CD4-positive, alpha-beta T cell treated with Interferon alpha-2 for 1 hour (primary cell): ENCODE measurements at places on chromosomes 3 and 15.

GRCh38 chr15:33742800-33743199, 225.5 kb upstream of the CHRM5 start:
- no peak for DNase-seq

DNA sequence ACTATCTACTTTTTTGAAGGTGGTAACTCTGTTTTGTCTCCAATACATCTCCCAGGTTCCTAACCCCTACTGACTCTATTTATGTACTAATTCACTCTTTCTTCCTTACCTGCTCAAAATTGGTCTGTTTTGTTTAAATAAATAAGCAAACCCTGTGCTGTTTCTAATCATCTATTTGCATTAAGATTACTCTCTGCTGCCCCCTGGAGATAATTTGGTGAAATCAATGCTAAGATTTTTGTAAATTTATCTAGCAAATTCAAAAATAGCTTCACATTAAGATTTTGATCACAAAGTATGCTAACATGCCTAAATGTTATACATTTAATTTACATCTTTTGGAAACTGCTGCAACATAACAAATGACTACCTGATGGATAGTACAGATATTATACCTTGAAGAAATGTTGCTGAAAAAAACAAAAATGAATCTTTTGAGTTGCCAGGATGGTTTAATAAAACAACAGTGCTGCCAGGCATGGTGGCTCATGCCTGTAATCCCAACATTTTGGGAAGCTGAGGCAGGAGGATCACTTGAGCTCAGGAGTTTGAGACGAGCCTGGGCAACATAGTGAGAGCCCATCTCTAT, 4.4 kb upstream of the CD200R1 start:
- DNase-seq = peak; percentile 75

DNA sequence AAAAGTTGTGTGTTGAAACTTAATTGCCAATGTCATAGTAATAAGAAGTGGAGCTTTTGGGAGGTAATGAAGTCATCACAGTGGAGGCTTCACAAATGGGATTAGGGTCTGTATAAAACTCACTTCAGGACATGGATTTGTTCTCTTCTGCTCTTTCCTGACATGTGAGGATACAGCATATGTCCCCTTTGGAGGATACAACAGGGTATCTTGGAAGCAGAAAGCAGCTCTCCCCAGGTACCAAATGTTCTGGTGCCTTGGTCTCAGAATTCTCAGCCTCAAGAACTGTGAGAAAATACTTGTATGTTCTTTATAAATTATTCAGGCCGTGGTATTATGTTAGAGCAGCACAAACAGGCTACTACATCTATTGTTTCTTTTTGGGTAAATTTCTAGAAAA, 210.9 kb downstream of the DIPK2A start:
- no peak for DNase-seq

DNA sequence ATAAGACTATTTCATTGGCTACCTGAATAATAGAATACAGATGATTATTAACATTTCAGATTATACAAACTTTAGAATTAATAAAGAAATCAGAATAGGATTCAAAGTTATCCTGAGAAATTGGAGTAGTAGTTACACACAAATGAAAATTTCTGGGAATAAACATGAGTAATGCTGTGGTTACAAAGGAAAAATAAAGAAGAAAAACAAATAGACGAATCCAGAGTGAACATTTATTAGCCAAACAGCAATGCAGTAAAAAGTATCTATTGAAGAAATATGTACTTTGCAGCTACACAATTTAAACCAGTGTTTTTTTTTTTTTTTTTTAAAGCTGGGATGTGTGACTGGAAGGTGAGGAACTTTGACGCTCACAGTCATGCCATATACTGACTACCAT, 1159.2 kb downstream of the TUSC7 start:
- DNase-seq = no peak

DNA sequence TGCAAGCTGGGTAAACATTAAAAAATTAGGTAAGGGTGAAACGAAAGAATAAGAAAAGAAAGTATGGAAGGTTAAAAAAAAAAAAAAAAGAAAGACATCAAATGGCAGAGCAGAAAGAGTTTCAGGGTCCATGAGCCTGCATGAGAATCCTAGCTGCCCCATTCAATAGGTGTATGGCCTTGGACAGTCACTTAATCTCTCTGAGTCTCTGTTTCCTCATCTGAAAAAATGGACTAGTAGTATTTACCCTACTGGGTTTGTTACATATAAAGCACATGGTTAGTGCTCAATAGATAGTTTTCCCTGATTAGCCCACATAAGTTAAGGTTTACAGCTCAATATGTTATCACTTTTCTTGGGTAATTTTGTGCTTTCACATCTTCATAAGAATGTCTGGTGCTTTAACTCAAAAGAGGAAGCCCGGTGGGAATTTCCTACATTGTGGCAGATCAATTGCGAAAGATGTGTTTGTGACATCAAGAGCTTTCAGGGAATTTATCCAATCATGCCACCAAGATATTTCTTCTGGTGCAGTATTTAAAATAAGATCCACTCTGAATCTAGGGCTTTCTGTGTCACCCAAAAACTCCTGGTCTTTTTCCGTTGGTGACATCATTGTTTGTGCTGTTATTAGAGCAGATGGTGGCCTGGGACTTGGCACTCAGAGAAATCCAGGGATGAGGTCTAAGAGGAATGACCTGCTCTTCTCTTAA, 57.2 kb upstream of the UBE2E1 start:
- DNase-seq = peak; percentile 37

GRCh38 chr15:73921254-73921925, 4.9 kb upstream of the LOXL1 start:
- DNase-seq = no peak
